ENCODE measurements at places on chromosomes 13 and 19. TPM values are rescaled to one million over a fixed set of nuclear protein-coding genes. Genes with fewer than 3 reads are reported as not detected.
A peak's percentile ranks its signal among the peaks of the same experiment; 100 is the strongest.

- DNase-seq = no peak
Observed at GRCh38 chr19:31054430-31054829, 294.8 kb downstream of the TSHZ3 start.

- peak; percentile 96 for DNase-seq
Observed at GRCh38 chr13:108947551-108948030, 318.2 kb downstream of the MYO16 start.

RNF17 gene
- polyA plus RNA-seq = not detected

IZUMO2 gene
- not detected for polyA plus RNA-seq

CYP2S1 gene
- polyA plus RNA-seq = 0.27 TPM

MUC16 gene
- not detected for polyA plus RNA-seq

DNA sequence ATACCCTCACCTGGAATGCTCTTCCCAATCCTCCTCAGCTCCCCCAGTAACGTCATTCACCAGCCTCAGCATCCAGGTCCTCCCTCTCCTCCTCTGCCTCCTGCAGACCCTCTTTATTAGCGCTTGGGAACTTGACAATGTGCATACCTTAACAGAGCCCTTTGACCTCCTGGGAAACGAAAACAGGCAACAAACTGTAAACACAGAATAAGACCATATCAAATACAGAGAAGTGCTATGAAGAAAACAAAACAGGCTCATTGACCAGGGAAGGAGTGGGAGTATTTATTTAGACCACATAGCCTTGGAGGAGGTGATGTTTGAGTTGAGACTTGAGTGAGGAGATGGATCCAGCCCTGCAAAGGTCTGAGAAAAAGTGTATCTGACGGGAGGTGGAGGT lies 107.9 kb upstream of the SLC7A1 start:
- no peak for DNase-seq

ZIC2 gene
- polyA plus RNA-seq = not detected

DNA sequence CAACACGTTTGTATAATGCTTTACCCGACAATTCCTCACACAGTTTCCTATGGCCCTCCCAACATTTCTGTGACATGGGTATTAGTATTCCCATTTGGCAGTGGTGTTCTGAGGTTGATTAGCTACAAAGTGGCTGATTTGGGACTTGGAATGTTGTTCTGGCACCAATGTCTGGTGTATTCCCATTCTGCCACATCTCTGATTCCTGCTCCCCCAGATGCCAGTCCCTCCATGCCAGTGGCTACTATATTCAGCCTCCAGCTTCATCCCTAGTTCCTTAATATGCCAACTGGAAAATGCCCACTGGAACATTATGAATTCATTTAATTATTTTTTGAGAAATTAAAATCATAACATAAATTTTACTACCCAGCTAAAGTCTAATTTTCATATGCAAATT lies 60.6 kb upstream of the NBEA start:
- DNase-seq = no peak

ETV2 gene
- polyA plus RNA-seq = 0.54 TPM

DNA sequence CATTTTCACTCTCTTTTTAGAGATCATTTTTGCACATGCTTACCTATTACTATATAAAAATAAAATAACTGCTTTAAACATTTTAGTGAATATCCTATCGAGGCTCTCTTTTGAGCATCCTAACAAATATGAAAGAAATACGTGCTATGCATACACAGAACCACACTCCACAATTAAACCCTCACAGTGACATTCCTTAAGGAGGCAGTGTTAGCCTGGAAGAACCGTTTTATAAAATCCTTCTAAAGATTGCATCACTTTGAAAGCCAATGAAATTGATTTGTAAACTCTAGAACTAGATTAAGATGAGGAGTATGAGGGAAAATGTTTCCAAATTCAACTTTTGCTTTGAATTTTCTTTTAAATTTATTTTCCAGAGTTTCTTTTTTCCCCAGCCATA lies 11.1 kb upstream of the ENOX1 start:
- no peak for DNase-seq

RETN gene
- not detected for polyA plus RNA-seq

- no peak for DNase-seq
Observed at GRCh38 chr19:58183817-58184215, 955 bp downstream of the ZNF274 start.

DNA sequence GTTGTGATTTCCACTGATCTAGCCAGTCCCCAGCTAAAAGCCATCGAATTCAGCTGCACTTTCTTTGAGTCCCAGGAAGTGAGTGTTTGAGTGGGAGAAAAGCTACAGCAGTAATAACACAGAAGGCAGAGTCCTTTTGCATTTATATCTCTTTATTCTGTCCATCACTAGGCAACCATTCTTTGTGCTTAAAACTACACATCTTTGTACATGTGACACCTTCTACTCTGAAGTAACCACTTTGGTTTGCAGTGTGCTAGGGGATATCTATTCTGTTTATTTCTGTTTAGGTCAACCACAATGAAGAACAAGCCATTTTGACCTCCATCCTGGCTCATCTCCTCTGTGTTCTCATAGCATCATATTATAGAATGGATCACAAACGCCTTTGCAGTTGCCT lies 226.0 kb upstream of the SERP2 start:
- DNase-seq = no peak

DNA sequence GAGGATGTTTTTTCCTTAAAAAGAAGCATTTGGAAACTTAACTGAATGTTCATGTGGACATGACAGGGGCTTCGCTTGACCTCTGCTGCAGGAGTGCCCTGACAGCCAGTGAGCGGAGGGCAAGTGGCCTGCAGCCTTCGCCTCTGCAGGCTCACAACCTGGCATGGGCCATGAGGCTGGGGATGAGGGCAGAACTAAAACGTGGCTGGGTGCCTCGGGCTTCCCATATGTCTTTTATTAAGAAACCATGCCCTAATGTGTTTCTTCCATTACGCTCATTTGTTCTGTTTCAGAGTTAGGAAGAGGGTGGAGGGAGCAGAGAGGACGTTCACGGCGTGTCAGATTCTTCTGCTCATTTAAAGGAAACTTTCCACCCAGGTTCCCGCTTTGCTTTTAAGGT lies 2.9 kb downstream of the ARHGEF7 start:
- DNase-seq = no peak

GRCh38 chr19:49590971-49591730 lies at the start of gene PRR12:
Gene PRR12, plus strand, starts transcription at chr19:49591182. Its CDS starts 473 bp downstream, at chr19:49591655.
- DNase-seq = no peak

DNA sequence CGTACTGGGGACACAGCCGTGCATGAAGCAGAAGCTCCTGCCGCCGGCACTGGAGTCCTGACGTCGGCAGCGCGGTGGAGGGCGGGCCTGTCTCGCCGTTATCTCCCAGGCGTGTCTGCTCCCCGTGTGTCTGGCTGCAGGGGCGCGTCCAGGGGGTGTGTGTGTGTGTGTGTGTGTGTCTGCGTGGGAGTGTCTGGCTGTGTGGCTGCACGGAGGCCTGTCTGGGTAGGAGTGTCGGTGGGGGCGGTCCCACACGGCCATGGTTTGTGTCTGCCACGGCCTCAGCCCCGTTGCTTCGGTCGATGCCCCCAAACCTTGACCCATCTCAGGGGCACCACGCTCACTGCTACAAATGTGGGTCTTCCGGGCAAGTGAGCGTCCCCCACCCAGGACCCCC lies 18.3 kb downstream of the ARID3A start:
- DNase-seq = no peak

GRCh38 chr19:38229585-38230073 lies 5.6 kb upstream of the DPF1 start:
- peak; percentile 54 for DNase-seq

DNA sequence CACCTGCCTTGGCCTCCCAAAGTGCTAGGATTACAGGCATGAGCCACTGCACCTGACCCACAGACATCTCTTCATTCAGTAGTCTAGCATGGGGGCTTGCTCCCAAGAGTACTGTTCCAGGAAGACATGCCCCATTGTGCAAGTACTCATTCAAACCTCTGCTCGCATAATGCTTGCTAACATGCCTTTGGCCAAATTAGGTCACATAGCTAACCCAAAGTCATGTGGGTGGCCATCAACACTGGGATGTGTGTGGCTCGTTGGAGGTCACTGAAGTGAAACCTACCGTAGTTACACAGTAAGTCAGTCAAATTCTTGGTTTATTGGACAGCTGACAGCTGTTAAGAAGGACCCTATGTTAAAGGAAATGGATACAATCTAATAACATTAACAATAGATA lies 20.3 kb downstream of the RFXAP start:
- no peak for DNase-seq

DNA sequence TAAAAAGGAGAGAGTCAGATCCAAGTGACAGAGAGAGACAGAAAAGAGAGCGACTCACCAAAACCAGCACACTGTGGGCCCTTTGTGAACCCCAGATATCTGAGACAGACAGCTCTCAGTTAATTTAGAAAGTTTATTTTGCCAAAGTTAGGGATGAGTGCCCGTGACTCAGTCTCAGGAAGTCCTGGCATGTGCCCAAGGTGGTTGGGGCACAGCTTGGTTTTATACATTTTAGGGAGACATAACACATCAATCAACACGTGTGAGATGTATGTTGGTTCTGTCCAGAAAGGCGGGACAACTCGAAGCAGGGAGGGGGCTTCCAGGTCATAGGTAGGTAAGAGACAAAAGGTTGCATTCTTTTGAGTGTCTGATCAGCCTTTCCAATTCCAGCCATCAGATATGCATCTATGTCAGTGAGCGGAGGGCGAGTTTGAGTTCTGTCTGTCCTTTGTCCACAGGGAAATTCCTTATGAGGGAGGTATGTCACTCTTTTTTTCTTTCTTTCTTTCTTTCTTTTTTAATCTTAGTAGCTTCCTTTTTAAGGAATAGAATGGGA lies 37.2 kb upstream of the ATP11A start:
- no peak for DNase-seq

GAS6 gene
- 374 TPM for polyA plus RNA-seq

DNA sequence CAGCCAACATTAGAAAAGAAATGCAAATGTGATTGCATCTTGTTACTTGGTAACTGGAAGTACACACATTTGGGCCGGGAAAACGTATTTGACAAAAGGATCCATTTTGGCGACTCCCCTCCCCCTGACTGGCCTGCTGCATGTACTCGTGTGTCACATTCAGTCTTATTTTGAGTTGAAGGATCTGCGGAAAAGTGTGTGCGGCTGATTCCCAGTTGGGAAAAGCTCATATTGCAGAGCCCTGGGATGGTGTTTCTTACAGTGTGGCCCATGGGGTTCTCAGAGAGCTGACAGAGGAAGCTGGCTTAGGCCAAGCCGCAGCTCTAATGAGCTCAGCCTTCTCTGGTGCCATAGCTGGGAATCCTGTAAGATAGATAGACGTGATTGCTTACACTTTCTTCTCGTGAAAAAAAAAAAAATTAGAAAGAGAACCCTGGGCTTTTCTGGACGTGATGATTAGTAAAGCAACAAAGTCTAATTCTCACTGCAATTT lies 170.3 kb upstream of the ARGLU1 start:
- no peak for DNase-seq

- DNase-seq = no peak
Observed at GRCh38 chr19:50184196-50184595, 19.2 kb upstream of the MYH14 start.

Measured in BJ (cell line).